ENCODE measurements at places on chromosomes 4 and X.
A peak's percentile ranks its signal among the peaks of the same experiment; 100 is the strongest.

- DNase-seq: no peak
Measured at GRCh38 chr4:142558851-142559250, 287.2 kb downstream of the INPP4B start.

DNA sequence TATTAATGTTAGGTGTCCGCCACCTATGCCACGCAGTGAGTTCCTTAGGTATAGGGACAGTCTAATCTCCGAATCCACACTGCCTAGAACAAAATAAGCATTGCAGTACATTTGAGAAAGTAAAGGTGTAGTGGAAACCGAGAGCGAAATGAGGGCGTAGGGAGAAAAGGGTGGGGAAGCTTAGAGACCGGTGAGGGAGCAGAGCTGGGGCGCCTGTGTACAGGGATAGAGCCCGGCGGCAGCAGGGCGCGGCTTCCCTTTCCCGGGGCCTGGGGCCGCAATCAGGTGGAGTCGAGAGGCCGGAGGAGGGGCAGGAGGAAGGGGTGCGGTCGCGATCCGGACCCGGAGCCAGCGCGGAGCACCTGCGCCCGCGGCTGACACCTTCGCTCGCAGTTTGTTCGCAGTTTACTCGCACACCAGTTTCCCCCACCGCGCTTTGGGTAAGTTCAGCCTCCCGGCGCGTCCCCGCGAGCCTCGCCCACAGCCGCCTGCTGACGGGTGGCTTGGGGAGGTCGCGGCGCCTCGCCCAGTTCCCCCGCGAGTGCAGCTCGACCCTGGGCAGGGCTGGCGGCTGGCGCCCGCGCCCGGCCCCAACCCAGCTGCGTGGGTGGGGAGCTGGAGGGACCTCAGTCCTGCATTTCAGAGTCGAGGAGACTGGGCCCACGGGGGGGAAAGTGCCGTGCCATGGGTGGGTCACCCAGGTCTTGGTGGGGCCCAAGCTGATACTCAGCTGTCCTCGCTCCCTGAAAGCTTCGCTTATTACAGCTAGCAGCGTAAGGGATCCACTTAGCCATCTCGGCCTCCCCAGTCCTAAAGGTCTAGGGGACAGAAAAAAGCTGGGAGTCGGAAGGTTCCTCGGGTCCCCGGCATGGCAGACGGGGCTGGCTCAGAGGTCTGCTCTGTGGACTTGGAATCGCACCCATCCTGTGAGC lies at the start of gene ANXA3:
TSS of gene ANXA3 (plus strand) at position 351 of the 932 bp plus-strand sequence. CDS start 2,704 bp downstream, outside the sequence.
- peak; percentile 8 for DNase-seq

GRCh38 chr4:163544407-163545038 lies 50.0 kb downstream of the TMA16 start:
- peak; percentile 52 for DNase-seq

DNA sequence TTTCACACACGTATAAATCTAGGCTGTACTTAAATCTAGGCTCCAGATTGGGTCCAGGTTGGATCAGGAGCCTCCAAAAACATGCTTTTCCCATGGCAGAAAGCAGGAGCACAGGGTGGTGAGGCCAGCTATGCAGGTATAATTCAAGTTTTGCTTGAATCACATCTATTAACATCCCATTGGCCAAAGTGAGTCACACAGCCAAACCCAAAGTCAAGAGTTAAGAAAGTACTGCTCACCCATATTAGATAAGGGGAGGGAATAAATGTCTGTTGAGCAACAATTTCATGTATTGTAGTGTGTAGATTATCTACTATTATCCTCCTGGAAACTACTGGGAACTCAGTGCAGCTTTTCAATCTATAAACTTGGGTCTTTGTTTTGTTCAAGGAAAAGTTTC lies 12.8 kb downstream of the SUPT20HL2 start:
- DNase-seq: no peak

DNA sequence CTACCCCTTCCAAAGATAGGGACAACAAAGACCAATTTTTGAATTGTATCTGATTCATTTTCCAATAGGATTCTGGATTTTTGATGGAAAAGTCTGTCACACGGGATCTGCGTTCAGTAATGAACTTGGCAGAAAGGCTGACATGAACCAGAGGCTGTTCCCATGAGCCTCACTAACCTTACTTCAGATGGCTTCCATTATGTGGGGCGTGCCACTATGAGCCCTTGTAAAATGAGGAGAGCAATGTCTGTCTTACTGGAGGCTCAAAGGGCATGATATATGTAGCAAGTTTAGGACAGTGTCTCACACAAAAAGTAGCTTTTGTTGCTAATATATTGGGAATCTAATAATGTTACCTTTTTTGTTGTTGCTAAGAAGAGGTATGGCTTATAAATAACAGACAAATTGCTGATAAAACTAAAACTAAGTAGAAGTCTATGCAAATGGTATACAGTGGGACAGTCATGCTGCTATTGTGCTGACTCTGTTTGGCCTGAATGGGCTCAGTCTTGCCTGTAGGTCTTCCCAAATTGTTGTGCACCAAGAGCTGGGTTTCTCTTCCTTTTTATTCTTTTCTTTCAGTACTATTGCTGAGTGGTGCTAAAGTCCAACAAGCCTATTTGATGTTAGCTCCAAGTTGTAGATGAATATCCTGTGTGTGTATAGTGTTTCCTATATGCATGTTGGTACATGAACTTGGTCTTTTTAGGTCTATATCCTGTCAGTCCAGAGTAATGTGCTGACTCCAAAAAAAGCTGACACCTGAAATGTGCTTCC lies 132.1 kb downstream of the SPRY1 start:
- DNase-seq: no peak

- no peak for DNase-seq
Measured at GRCh38 chr4:54400188-54400587, 171.1 kb downstream of the PDGFRA start.

GRCh38 chr4:108685036-108685686 lies 34.8 kb downstream of the OSTC start:
- DNase-seq: no peak

DNA sequence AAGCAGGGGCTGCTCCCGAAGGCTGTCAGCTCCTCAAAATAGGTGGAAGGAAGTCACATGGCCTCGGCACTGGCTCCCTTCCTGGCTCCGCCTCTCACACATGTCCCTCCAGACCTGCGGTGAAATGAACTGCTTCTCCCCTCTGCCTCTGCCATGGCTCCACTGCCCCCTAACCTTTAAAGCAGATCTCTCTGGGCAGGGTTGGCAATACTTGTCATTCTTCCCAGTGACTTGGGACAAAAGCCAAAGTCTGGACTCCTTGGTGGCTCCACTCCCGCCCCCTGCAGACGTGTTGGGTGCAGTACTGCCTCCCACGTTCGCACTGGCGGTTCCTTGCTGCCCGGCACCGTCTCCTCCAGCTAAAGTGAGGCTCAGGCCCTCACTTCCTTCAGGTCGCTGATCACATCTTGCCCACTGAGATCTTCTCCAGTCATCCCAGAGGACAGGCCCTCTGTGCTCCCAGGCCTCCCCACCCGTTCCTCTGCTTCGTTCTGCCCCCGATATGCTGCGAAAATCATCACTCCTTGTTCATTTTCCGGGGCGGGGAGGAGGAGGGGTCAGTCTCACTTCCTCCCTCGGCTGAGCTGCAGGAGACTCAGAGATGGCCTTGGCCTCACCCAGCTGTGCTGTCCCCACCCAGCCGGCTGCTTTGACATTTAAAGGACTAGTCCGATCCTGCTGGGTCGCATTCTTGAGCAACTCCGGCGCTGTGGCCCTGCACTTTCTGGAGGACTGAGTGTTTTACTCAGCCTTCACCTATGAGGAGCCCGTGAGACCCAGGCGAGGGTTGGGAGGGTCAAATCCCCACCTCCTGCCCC lies 97.4 kb downstream of the PHKA2 start:
- DNase-seq: peak; percentile 23

DNA sequence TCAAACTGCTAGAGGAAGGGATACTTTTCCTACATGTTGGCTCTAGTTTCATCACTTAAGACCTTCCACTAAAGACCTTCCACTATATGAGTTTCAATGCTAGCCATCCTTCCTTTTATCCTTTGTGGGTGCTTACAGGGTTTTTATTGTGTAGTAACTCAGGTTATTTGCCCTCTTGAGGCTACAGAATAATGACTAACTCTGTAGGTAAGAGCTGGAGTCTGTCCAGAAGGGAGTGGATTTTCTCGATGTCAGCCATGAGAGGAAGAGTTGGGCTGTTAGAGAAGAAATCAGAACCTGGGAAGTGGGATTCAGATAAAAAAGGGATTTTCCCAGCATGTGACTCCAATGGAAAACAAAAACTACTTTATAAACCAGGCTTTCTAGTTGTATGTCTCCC lies 27.5 kb upstream of the HERC5 start:
- DNase-seq: no peak

DNA sequence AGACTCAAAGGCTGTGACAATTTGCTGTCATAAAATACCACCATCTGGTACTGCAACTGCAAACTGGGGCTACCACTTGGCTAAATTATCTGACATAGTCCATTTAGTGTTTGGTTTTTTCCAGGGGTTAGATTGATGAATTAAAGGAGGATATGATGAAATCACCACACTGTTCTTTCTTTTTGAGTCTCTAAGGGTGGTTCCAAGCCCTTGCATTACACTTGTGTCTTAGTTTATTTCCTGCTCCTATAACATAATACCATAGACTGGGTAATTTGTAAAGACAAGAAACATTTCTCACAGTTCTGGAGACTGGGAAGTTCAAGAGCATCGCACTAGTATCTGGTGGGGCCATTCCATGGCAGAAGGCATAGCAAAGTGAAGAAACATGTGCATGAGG lies 32.0 kb upstream of the CD38 start:
- no peak for DNase-seq

GRCh38 chrX:30874851-30875250 lies 14.2 kb downstream of the TAB3 start:
- DNase-seq: no peak

- DNase-seq: no peak
Measured at GRCh38 chrX:24168807-24169206, 19.3 kb downstream of the ZFX start.

GRCh38 chr4:117793845-117794480 lies 240.3 kb upstream of the NDST3 start:
- DNase-seq: no peak

- no peak for DNase-seq
Measured at GRCh38 chrX:828411-828959, 197.9 kb downstream of the SHOX start.

DNA sequence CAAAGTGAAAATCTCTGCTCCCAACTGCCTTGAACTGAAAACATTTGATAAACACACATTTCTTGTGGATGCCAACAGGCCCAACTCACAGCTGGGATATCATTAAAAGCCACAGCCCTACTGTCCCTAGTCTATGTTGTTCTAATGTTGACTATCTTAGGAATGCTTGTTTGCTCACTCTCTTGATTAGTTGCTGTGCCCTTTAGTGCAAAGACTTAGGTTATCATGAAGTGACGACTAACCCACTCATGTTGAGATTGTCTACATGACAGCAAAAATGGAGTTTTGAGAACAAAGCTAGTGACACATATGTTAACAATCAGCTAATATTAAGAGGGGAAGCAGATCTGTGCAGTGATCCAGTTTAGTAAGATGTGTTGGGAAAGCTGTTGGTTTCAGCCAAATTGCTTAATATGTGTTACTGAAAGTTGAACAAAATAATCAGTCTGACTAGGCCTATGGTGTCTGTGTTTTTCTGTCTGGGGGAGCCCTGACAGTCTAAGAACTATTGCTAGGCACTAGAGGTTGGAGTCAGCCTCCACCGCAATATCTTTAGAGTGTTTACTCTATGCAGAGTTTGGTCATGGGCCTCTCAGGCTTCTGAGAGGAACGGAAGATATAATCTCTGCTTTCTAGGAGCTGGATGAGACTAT lies 125.5 kb downstream of the ATG4A start:
- DNase-seq: no peak

DNA sequence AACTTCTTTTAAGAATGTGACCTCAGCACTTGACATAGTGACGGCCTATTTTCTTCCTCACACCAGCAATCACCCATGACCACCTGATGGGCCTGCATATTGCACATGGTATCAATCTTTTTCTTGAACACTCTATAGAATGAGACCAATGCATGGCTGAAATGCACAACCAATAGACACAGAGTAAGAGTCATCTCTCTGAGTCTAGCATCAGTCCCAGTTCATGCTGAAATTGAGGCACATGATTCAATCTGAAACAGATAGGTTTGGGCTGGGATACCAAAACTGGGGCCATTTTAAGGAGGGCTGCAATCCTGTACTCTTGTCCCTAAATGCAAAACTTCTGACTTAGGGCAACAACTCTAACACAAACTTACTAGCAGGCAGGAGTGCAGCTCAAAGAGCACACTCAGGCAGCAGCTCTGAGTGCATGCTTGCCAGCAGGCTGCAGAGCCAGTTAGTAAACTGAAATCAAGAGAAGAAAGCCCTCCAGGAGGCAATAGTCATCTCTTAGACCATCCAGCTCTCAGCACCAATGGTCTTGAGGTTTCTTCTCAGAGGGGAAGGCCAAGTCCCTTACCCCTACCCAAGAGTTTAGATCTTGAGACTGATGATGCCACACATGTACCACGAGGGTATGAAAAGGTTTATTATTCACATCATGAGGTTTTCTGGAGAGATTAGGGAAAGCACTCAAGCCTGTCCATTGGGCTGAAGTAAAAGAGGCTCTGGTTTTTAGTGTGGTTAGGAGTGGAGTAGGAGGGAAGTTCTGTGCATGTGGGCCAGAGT lies 24.7 kb upstream of the GPR101 start:
- no peak for DNase-seq

DNA sequence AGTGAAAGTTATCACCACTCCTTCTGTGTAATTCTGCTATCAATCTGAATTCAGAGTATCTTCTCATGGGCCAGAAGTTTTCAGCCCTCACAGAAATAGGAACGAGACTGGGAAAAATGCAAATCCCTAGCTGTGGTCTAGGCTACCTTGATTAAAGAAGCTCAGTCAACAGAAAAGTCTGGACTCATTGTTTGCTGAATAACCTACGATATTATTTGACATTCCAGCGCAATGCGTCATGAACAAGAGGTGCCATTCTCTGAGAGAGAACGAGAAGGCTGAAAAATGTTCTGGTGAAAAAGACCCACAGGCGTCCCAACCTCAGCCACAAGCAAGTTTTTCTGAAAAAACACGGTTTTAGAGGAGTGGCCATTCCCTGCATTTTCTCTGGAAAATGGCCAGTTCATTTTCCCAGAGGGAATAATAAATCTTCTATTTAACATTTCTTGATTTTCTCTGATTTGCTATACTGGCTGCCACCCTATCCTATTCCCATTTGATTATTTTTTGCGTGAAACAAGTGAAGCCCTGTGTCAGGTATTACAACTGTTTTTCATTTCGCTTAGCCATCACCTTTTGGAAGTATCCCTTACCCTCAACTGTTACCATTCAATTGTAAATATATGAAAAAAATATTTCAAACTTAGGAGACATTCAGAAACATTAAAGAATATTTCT lies 1117.6 kb upstream of the PRKX start:
- no peak for DNase-seq

- no peak for DNase-seq
Measured at GRCh38 chrX:144334577-144334976, 450.7 kb downstream of the UBE2NL start.

- DNase-seq: no peak
Measured at GRCh38 chr4:78004270-78004669, 52.9 kb upstream of the FRAS1 start.

- DNase-seq: no peak
Measured at GRCh38 chr4:139857021-139857420, 191.4 kb downstream of the MGST2 start.

- DNase-seq: no peak
Measured at GRCh38 chr4:40458683-40459082, 123.5 kb downstream of the CHRNA9 start.
